ENCODE measurements at places on chromosomes 5 and 9.

DNA sequence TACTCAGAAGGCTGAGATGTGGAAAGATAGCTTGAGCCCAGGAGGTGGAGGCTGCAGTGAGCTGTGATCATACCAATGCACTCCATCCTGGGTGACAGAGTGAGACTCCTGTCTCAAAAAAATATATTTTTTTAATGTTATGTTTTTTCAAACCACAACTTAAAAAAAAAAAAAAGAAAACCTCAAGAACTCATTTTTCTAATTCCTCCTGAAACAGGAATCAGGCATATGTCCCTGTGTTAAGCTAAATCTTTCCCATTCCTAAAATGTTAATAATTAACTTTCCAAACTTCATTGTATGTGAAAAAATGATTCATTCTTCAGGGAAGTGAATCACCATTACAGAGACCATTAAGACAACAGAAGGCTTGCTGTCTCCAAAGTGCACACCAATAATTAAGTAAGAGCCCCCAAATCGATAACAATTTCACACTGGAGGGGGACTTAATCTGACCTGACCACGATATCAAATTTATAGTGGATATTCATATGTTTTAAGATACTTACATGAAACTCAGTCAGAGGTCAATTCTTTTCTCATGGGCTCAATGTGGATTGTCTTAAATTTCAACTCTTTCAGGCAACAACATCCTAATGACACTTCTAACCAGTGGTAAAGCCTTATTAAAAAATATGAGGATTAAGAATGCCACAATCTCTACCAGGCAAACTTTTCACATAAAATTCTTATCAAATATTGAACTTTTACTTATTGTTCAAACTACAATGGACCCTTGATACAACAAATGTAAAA is 5.2 kb downstream of the CEMIP2 start:
- no peak for DNase-seq

DNA sequence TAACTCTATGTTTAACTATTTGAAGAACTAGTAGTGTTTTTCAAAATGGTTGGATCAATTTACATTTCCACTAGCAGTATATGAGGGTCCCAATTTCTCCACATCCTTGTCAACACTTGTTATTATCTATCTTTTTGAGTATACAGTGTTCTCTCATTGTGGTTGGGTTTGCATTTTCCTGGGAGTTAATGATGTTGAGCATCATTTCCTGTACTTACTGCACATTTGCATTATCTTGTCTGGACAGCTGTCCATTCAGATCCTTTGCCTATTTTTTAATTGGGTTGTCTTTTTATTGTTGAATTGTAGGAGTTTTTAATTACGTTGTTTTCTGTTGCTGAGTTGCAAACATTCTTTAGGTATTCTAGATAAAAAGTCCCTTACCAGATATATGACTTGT is 103.4 kb upstream of the LRRTM2 start:
- no peak for DNase-seq

DNA sequence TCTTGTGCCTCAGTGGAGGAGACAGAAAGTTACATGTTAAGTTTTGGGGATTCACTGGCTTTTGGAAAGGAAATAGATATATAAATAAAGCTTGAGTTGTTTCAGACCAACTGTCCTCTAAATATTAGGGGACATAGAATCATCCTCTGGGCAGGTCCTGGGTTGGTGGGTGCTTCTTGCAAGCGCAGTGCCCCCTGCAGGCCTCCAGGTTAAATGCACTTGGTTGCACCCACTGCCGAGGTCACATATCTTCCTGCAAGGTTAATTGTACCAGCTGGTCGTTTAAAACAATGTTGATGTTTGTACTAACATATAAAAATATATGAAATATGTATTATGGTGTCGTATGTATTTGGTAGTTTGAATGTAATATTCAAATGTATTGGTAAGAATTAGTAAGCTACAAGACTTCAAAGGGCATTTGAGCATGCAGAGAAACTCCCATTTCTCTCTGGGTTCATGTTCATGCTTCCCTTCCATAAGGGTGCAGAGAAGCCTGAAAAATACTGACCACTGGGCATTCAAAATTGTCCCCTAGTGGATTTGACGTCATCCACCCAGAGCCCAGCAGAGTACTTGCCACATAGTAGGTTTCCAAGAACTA is 87.0 kb downstream of the ZNF618 start:
- DNase-seq: no peak

DNA sequence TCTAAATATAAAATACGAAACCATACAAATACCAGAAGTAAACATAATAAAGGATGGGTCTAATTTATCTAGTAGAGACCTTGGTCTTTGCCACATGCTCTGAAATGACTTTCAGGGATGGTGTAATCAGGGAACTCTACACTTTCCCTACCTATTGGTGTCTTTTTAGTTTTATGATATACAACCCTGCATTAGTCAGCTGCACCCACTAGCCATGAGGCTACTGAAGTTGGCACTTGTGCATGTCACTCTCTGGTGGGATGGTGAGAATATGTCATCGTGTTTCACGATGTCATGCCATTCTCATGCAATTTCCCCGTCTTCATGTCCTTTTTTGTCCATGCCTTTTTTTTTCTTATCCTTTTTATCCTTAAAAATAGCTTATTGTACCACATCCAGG is 234.9 kb upstream of the ACTBL2 start:
- no peak for DNase-seq

GRCh38 chr5:103362211-103362610 is 103.6 kb downstream of the MACIR start:
- no peak for DNase-seq

DNA sequence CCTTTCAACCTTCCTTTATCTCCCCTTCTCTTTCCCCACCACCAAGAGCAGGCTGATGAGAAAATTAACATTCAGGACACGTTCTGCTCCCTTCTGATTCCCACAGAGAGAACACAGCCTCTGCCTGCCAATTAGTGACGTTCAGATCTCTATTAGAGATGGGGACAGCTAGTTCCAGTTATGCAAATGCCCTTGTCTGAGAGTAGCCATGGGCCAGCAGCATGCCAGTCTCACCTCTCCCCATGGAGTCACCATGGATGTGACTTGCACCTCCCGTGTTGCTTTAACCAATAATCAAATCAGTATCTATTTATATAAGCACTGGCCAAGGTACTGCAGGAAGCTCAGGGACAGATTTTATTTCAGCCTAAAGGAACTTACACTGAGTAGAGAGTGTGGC is 61.3 kb downstream of the KCNIP1 start:
- no peak for DNase-seq

DNA sequence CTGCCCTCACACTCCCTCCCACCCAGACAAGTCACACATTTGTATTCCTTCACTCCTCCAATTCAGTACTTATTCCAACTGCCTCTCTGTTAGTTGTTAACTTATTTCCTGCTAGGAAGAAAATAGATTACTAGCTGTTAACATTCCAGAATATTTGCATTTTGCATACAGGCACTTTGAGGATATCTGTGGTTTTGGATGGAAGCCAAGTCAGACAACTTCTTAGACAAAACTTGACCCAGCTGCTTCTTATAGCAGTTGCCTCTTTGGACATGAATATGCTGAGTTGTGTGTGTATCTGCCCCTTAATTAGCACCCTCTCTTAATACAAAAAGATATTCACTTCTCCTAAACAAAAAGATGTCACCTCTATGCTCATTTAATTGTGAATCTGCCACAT is 1280.6 kb upstream of the ACO1 start:
- DNase-seq: no peak

GRCh38 chr5:79329453-79329852 is 93.5 kb downstream of the JMY start:
- no peak for DNase-seq

DNA sequence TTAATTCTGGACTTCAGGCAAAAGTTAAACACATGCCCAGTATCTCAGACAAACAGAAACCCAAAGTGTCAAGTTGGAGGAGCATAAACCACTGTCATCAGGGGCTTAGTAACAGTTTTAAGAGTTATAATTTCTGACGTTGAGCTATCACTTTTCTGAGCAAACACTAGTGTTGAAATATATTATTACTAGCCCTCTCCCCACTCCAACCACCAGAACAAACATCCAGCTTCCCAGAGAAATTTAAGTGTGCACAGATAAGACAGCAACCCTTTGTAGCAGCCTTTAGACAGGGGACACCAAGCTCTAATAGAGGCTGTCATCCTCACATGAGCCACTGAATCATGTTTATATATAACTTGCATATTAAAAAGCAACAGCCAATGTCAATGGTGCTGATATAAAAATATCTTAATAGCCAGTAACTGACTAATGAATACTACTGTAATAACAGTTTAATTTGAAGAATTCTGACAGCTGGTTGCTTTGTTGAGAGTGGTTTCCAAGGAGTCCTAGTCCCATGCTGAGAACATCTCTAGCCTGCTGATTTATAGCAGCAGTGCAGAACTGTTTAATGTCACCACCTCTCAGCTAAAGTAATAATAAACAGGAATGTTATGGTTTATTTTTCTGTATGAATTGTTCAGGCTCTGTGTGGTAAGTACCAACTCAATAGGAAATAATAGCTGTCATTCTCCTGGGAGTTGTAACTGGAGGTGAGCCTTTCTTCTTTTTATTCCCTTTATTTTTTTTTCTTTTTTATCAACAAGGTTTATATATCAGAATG is 528.7 kb upstream of the ZNF608 start:
- DNase-seq: peak; percentile 50

DNA sequence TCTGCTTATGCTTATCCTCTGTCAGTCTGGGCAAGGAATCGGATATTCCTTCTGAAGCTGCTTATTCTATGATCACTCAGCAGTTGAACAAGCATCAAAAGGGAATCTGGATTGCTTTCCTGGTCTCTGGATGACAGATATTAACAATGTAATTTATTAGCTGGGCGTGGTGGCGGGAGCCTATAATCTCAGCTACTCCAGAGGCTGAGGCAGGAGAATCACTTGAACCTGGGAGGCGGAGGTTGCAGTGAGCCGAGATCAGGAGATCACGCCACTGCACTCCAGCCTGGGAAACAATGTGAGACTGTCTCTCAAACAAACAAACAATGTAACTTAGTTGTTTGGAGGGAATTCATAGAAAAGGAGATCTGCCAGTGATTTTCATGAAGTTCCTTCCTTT is 45.4 kb downstream of the DMRT1 start:
- DNase-seq: no peak

DNA sequence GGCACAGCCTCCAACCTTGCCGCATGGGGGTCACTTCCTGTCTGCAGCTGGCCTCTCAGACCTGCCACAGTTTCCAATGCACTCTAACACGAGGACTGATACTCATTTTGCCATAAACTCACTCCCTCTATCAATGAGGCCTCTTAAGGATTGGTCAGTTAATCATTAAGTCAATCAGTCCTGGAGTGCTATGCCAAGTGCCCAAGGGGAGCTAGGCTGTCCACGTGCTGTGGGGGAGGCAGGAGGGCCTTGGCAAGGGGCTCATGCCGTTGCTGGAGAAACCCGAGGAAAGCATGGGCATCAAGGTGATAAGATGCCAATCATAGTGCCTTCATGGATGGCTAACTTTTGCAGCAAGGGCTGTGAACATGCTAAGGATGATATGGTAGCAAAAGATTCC is 1.7 kb upstream of the ALDH1B1 start:
- DNase-seq: no peak

GRCh38 chr9:26012797-26013196 is 334.6 kb upstream of the TUSC1 start:
- no peak for DNase-seq

- DNase-seq: peak; percentile 42
Observed at GRCh38 chr9:70480405-70480980, 66.0 kb upstream of the KLF9 start.

- no peak for DNase-seq
Observed at GRCh38 chr9:84828046-84828445, 158.5 kb downstream of the NTRK2 start.

DNA sequence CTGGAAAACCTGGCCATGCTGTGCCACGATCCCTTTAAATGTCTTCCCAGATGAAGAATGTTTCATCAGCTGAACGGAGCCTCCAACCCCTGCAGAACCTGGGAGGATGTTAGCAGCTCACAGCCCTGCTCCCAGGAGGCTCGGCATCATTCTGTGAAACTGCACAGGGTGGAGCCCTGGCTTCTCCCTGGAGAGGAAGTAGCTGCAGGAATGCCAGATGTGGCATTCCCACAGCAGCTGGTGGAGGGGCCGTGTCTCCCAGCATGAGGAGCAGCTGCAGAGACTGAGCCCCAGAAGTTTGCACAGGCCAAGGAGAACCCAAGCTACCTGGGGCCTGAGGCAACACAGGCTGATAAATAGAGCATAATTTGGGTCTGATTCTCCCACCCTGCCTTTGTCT is 165.8 kb upstream of the MAP3K1 start:
- DNase-seq: no peak

- no peak for DNase-seq
Observed at GRCh38 chr5:125486634-125487033, 740.2 kb upstream of the ZNF608 start.

- DNase-seq: peak; percentile 60
Observed at GRCh38 chr5:88675708-88676636, 207.0 kb downstream of the MEF2C start.

GRCh38 chr5:173786286-173787187 is 101.6 kb upstream of the CPEB4 start:
- no peak for DNase-seq

DNA sequence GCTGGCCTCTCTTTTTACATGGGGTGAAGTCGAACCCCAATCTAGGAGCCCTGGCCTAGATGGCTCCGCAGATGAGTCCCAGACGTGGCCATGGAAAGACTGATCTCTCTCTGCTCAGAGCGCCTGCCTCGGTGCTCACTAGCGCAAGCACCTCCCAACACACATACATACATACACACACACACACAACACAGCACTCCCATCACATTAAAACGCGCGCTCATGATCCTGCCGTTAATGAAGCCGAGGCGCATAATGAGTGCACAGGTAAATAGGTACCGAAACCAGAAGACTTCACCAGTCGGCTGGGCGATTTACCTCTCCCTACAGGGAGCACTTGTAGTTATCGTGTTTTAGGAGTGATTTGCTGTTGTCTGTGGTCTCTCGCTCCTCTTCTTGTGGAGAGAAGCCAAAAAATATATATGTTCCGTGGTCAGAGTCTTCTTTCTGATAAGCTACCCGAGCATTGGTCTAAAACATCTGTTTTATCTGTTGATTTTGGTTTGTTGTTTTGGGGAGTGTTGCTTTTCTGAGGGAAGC is 207.7 kb downstream of the MEF2C start:
- no peak for DNase-seq

GRCh38 chr9:115847216-115847615 is 306.4 kb upstream of the PAPPA start:
- DNase-seq: no peak

DNA sequence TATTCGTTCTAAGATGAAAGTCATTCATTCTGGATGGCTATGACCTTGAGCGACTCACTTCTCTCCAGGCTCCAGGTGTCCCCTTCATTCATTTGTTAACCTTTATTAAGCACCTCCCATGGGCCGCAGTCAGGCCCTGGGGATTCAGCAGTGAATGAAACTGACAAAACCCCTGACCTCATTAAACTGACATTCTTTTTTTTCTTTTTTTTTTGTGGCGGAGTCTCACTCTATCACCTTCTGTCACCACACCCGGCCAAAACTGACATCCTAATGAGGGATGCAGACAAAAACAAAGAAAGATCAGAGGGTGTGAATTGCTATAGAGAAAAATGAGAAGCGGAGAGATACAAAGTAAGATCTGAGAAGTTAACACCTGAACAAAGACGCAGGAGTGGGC is 16.5 kb upstream of the ODF2 start:
- no peak for DNase-seq

GRCh38 chr5:9951865-9952516 is 297.7 kb downstream of the ATPSCKMT start:
- no peak for DNase-seq

- no peak for DNase-seq
Observed at GRCh38 chr5:175734501-175734900, 76.6 kb downstream of the HRH2 start.

- no peak for DNase-seq
Observed at GRCh38 chr5:136213919-136214493, 21.0 kb upstream of the SMIM32 start.

GRCh38 chr5:96957254-96958049 is 21.6 kb downstream of the LNPEP start:
- DNase-seq: no peak
